ENCODE measurements at places on chromosomes 12 and 14.
A peak's percentile ranks its signal among the peaks of the same experiment; 100 is the strongest.

- no peak for DNase-seq
Observed at GRCh38 chr14:77148510-77149231, 7.1 kb upstream of the ZDHHC22 start.

DNA sequence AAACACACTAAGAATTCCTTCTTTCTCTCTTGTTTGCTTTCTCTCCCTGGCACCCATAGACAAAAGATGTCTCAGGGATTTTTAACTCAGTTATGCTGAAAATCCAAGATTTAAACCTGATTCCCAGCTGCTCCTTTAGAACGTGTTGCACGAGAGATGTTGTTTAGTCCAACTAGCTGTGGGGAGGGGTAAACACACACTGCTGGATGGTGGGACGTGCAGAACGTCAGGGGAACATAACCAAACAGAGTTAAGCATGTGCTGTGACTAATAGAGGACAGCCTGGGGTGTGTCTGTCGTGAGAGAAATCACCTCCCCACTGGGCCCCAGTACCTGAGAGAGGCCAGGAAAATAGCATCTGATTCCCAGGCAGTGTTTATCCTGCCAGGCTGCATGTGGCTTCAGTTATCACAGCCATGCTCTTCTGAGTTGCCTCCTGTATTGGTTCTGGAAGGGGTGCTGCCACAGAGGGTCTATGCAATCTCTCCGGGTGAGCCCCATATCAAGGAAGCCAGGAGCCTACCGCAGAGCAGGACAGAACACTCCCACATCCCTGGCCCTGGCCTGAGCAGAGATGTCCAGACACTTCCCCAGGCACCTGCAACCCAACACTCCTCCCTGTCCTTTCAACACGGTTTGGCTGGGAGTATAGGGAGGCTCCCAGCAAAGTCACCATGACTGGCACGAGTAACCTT lies 112.7 kb upstream of the EGLN3 start:
- DNase-seq = no peak

GRCh38 chr14:30756594-30756993 lies 117.8 kb upstream of the COCH start:
- DNase-seq = no peak

GRCh38 chr12:52531566-52532300 lies 11.5 kb upstream of the KRT5 start:
- DNase-seq = no peak

- DNase-seq = peak; percentile 70
Observed at GRCh38 chr12:87509237-87509820, 519.9 kb downstream of the C12orf50 start.

- no peak for DNase-seq
Observed at GRCh38 chr14:52021957-52022600, 32.7 kb downstream of the RTRAF start.

Measured in fibroblast of the aortic adventitia (primary cell).